ENCODE measurements at places on chromosomes 7 and 10. TPM values are rescaled to one million over a fixed set of nuclear protein-coding genes. Genes with fewer than 3 reads are reported as not detected.

Gene SYT15
- total RNA-seq: 0.15 TPM

Gene NPS
- total RNA-seq: not detected

Gene GIMAP2
- total RNA-seq: 0.58 TPM

Gene CHAT
- not detected for total RNA-seq

Gene SPAM1
- total RNA-seq: not detected

Gene IGF2BP3
- total RNA-seq: 35.1 TPM

Gene HOXA10
- total RNA-seq: 0.15 TPM

Gene ALDH18A1
- 135 TPM for total RNA-seq

Gene JMJD1C
- 42.0 TPM for total RNA-seq

Gene CALHM1
- total RNA-seq: not detected

Gene MALRD1
- total RNA-seq: 1.0 TPM

Gene METTL27
- total RNA-seq: 36.6 TPM

Gene MEIG1
- total RNA-seq: not detected

Gene ANKRD61
- not detected for total RNA-seq

Gene IL2RA
- total RNA-seq: not detected

Gene CPA4
- total RNA-seq: 8.4 TPM

Gene CALML3
- total RNA-seq: not detected

Gene SLC35G1
- total RNA-seq: 6.0 TPM

Gene NUPR2
- not detected for total RNA-seq

Gene C7orf57
- total RNA-seq: not detected

Gene NDUFB2
- 170 TPM for total RNA-seq

Gene ARHGAP22
- 70.8 TPM for total RNA-seq

Gene C10orf67
- total RNA-seq: 0.44 TPM

Gene NODAL
- total RNA-seq: not detected

Gene FEZF1
- not detected for total RNA-seq

Gene PRF1
- total RNA-seq: not detected

Gene OR2F2
- total RNA-seq: not detected

Gene TDRD1
- total RNA-seq: 0.50 TPM

Gene TMEM225B
- total RNA-seq: 0.50 TPM

Measured in smooth muscle cell of trachea (primary cell).